Vagina (tissue), 2 donors: ENCODE measurements at places on chromosomes 16 and 17. TPM values are rescaled to one million over a fixed set of nuclear protein-coding genes. Genes with fewer than 3 reads are reported as not detected.

LRRC75A gene
- 1.7 TPM for total RNA-seq

CD300E gene
- 0.98 TPM for total RNA-seq

CCL23 gene
- 13.3 TPM for total RNA-seq

KRT15 gene
- 931 TPM for total RNA-seq

TPPP3 gene
- total RNA-seq = 28.2 TPM
